ENCODE measurements at places on chromosomes 2 and 18.

DNA sequence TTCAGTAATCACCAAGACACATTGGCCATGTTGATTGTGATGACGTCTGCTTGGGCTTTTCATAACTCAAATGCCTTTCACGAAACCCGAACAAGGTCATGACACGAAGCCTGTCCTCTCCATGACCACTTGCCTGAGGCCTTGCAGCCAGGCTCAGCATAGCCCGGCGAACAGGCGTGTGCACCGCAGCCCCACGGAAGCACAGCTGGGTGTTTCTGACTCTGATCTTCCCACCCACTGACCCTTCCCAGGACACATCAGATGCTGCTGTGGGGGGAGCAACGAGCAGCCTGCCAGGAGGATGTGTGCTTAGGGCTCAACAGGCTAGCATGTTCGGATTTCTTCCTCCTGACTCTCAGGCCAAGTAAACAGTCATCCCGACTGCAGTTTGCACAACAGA is 369.4 kb upstream of the SALL3 start:
- DNase-seq: no peak

- DNase-seq: no peak
These were observed 92.2 kb downstream of the DPP4 start for GRCh38 chr2:161981679-161982250.

- DNase-seq: no peak
These were observed 17.6 kb upstream of the DNER start for GRCh38 chr2:229731916-229732315.

GRCh38 chr18:61753373-61753772 is 139.4 kb downstream of the RNF152 start:
- no peak for DNase-seq

DNA sequence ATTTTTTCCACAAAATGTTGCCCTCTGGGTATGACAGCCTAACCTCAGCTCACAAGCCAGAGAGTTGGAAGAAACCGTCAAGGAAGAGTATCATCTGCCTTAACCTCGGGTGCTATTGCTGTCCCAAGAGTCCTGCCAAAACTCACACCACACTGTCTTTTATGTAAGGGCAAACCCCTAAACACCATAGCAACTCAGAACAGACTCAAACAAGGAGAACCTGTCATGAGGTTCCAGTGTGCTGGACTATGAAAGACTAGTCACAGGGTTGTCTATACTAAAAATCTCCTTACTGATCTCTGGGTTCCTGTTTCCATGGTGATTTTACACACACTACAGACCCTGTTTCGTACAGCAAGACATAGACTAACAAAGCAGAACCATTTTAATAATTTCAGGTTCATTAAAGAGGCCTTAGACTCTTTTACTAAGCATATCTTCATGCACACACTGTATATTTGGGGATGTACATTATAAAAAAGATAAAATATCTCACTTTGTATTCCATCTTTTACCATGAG is 159.8 kb downstream of the PKP4 start:
- DNase-seq: no peak

DNA sequence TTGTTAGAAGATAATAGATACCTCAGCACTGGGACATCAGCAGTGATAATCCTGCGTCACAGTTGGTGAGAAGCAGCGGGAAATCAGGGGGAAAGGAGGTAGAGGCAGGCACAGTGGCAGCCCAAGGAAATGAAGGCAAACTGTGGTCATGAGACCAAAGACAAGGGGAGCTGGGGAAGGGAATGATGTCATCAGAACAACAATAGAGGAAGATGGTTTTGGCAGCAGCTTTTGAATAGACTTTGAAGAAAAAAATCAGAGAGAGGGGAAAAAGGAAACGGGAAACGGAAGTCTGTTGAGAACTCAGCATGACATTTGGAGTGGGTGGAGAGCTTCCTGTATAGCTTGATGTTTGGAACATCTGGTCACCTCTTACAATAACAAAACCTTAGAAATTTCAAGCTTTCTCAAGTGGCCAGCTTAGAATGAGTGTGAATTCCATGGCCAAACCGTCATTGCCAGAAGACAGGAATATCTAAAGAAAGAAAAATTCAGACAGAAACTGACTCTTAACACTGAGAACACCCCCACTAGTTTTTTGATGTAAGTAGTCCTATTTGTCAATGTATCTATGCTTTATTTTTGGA is 18.4 kb upstream of the YES1 start:
- DNase-seq: no peak

DNA sequence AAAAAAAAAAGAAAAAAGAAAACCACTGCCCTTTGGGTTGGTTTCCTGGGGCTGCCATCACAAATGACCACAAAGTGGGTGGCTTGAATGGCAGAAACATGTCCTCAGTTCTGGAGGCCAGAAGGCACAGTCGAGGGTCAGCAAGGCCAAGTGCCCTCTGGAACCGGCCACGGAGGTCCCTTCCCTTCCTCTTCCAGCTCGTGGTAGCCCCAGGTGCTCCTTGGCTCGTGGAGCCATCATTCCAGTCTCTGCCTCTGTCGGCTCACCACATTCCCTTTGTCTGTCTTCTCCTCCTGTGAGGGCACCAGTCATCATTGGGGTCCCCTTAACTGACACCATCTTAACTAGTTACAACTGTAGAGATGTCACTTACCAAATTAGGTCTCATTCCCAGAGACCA is 8.5 kb upstream of the NFATC1 start:
- no peak for DNase-seq

DNA sequence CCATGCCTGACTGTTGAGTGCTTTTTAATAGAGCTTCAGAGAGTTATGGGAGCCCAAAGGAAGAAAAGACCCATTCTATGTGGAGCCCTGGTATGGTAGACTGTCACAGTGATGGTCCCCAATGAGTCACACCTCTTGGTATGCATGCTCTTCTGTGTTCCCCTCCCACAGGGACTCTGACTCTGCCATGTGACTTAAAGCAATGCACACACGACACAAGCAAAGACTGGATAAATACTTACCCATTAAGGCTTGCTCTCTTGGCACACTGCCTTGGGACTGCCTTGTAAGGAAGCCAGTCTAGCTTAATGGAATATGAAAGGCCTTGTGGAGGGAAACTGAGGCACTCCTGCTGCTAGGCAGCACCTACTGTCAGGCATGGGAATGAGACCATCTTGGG is 16.7 kb upstream of the DTNB start:
- DNase-seq: no peak

DNA sequence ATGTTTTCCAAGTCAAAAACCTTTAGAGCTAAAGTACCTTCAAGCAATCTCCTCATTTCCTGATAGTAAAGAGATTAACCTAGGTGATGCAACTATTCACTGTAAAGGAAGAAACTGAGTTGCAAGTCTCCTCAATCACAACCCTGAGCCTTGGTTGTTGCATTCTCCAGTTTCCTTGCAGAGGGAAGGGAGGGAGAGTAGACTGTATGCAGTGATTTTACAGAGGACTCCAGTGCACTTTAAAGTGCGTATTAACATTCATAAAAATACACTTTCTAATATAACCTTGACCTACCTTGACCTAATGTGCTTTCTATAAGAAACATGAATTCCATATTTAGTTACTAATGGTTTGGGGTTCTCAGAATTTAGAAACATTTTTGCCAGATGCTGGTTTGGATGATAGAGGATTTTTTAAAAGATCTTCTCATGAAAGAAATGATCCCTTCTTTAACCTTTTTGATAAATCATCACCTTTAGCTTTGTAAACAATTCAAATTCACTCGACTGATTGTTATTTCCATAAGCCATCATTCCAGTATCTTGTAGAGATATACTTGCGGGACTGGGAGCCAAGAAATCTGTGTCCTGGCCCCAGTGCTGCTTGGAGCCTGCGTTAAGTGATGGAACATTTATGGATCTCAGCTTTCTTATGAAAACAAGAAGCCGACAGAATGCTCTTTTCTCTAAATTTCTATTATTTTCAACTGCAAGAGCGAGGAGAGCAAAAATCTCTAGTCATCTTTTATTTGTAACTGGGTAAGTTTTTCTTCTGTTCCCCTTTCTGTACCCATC is 228.3 kb downstream of the ZNF521 start:
- DNase-seq: no peak

DNA sequence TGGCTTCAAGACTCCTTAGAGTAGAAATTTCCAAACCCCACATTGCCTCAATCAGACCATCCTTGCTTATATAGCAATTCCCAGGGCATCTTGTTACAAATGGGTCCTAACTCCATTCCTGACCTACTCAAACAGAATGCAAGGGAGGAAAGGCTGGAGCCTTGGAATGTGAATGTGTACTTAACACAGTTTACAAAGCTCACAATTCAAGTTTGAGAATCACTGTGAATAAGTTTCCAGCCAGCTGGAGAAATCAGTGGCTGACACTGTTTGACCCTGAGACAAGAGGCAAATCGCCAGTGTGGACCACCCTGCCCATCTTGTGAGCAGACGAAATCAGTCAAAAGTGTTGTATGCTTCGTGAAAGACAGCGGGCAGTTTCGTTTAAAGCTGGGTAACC is 65.5 kb downstream of the SOWAHC start:
- no peak for DNase-seq

- no peak for DNase-seq
These were observed 86.6 kb downstream of the ASB1 start for GRCh38 chr2:238513346-238513745.

GRCh38 chr2:16413285-16413684 is 252.3 kb downstream of the CYRIA start:
- no peak for DNase-seq

- no peak for DNase-seq
These were observed 46.8 kb upstream of the ACTR3 start for GRCh38 chr2:113842919-113843736.

- no peak for DNase-seq
These were observed 185.6 kb downstream of the AGAP1 start for GRCh38 chr2:235679471-235679870.

DNA sequence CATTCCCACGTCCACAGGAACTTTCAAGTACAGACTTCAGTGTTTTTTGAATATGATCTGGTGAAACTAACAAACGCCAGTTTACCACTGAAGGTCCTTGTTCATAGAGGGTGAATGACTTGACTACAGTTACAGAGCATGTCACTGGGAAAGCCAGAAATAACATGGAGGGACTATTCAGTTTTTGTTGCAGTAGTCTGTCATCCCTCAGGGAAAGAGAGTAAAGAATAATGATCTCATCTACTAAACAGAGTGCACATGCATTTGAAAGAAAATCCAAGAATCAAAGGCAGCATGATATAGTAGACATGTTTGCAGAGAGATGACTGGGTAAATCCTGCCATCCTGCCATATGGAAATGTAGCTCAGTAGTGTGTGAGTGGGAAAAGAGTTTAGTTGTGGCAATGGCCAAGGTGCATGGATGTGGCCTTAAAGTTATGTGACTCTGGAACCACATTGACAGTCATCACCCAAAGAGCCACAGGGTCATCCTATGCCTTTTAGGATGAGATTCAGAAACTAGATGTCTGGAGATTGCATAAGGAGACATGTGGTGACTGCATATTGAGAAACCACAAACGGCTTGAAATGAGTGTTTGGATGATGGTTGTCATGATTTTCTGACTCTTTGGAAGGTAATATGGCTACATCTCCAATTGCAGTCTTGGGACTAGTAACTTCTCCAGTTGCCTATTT is 125.3 kb upstream of the ZEB2 start:
- DNase-seq: no peak

DNA sequence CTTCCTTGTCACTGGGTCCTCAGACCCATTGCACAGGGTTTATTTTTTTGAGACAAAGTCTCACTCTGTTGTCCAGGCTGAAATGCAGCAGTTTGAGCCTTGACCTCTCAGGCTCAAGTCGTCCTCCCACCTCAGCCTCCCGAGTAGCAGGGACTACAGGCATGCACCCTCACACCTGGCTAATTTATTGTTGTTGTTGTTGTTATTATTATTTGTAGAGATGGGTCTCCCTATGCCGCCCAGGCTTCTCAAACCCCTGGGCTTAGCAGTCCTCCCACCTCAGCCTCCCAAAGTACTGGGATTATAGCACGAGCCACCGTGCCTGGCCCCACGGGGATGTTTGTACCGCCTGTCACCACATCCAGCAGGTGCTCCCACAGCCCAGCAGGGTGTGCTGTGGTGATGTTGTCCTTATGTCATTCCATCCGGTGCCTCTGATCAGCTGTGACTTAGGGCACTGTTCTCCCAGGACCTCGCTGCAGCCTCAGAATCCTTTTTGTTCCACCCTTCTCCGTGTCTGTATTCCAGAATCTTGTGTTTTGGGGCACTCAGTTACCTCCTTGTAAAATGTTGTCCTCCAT is 182.3 kb downstream of the INO80D start:
- DNase-seq: no peak

GRCh38 chr2:240304746-240305161 is 130.7 kb upstream of the GPC1 start:
- DNase-seq: no peak
